ENCODE measurements at places on chromosomes 7 and 10.

- no peak for DNase-seq
These were observed 37.6 kb downstream of the OAT start for GRCh38 chr10:124381011-124381611.

DNA sequence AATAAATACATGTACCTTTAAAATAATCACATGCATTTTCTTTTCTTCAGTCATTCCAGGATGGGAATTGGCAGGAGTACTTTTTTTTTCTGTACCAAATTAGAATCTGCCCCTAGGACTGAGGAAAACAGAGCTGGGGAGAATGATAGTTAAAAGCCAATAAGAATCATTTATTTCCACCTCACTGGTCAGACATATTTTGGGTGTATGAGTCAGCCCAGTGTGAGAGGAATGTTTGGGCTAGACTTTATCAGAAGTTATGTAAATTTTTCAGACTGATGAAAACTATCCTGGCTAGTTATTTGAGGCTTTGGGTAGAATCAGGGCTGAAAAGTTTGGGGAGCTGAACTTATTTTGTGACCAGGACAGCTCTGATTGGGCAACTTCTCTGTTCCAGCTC, 303.1 kb upstream of the NPSR1 start:
- no peak for DNase-seq

DNA sequence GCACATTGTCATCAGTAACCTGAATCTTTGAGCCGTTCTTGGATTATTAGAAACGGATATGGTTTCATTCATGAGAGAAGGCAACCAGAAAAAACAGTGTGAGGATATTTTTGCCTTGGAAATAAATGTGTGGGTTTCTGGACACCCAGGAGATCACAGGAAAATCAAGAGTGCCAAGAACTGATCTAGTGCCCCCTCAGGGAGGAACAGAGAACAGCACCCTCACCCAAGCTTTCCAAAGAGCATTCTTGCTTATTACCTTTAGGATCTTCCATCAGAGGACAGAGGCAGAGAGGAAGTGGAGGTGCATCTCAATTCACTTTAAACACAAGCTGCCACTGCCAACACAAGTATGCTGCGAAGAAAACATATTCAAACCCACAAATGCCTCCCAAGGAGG, 851.5 kb upstream of the COBL start:
- no peak for DNase-seq

DNA sequence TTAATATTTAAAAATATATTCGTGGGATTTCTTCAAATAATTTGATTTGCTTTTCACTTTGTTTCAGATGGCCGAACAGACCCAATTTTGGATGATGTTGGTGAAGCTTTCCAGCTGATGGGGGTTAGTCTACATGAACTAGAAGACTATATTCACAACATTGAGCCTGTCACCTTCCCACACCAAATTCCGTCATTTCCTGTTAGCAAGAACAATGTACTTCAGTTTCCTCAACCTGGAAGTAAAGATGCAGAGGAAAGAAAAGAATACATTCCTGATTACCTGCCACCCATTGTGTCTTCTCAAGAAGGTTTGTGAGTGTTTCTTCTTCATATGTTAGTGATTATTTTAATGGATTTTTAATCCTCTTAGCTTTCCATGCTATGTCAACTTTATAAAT, 5.9 kb downstream of the TAF3 start:
- DNase-seq, result no peak

GRCh38 chr7:2110610-2111396, 121.9 kb downstream of the MAD1L1 start:
- DNase-seq, result no peak

DNA sequence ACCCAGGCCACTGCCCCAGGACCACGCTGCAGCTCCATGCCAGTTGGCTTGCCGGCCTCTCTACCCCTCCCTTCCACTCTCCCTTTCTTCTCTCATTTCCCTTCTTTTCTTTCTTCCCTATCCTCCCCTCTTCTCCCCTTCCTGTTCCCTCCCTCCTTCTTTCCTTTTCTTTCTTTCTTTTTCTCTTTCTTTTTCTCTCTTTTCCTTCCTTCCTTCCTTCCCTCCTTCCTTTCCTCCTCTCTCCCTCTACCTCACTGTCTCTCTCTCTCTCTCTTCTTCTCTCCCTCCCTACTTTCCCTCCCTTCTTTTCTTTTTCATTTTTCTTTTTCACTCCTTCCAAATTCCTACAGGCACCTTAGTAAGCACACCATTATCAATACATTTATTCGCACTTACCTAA, 30.3 kb upstream of the R3HCC1L start:
- DNase-seq, result no peak

DNA sequence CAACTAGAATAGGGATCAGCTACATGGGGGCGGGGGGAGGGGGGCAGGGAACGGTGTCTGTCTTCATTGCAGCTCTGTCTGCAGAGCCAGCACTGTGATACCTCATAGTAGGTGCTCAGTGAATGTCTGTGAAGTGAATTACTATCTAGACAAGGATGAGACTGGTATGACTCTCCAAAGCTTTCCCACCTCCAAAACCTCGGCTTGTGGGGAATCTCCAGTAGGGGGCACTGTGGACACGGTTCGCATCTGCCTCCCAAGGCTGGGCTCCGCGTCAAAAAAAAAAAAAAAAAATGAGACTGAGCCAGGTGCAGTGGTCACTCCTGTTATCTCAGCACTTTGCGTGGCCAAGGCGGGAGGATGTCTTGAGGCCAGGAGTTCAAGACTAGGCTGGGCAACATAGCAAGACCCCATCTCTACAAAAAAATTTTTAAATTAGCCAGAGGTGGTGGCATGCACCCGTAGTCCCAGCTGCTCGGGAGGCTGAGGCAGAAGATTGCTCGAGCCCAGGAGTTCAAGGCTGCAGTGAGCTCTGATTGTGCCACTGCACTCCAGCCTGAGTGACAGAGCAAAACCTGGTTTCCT, 9.6 kb downstream of the TRIM56 start:
- DNase-seq, result no peak

All from effector CD8-positive, alpha-beta T cell (primary cell).